ENCODE measurements at places on chromosomes 13 and 19.

DNA sequence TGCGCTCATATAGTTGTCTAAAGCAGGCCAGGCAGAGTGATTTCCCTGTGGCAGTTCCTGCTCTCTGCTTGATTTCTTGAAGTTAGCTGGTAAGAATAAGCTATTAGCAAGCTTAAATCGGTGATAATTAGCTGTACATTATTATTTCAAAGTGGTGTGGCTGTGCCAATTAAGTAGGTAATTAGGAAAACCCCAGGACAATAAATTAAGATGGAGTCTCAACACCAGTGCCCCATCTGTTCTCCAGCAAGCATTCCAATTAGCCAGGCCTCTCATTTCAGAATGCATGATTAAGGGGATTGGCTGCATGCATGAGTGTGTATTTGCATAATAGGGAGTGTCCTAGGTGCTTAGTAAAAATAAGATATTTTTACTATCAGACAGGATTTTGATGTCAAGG is 342.3 kb downstream of the GPC5 start:
- no peak for DNase-seq

GRCh38 chr13:99650410-99650809 is 149.1 kb downstream of the TM9SF2 start:
- no peak for DNase-seq

- DNase-seq: no peak
Measured at GRCh38 chr19:19336597-19336996, 16.0 kb downstream of the MAU2 start.

GRCh38 chr13:49348751-49349150 is 95.1 kb downstream of the CAB39L start:
- no peak for DNase-seq

- DNase-seq: peak; percentile 36
Measured at GRCh38 chr19:7595466-7596133, at the start of gene CAMSAP3. TSS of gene CAMSAP3 (plus strand) at chr19:7595863. CDS start at chr19:7596003, 140 bp downstream.

- DNase-seq: no peak
Measured at GRCh38 chr13:31016342-31017325, 84.2 kb downstream of the TEX26 start.

DNA sequence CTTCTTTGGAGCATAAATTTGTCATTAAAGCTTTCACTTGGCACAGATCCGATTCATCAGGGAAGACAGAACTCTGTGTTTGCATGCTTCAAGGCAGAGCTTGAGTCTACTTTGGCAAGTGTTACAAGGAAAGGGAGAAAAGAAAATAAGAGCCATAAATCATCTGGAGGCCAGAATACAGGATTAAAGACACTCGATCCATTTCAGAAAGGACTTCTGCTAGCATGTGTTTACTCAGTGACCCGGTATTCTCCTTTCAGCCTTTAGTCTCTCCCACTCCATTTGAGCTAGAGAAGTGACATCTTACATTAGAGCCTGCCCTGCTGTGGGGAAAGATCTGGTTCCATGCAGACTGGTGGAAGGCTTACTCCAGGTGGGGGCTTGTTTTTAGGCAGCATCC is 306.4 kb downstream of the KLF5 start:
- no peak for DNase-seq

GRCh38 chr13:107721125-107721869 is 494.0 kb downstream of the LIG4 start:
- DNase-seq: no peak

DNA sequence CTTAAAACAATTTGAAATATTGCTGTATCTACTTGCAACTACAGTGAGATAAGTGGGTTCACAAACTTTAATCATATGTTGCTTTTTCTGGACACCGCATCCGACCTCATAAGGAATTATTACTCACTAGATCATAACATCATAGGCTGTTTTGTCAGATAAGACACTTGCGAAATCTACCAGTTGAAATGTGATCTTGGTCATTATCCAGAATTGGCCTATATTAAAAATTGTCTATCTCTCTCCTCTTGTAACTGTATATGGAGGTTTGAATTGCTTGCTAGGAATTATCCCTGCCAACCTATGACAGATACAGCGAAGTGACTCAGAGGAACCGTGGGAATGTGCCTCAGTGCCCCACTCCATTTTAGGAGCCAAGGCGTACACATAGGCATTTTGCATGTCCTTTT is 117.0 kb upstream of the POSTN start:
- no peak for DNase-seq

DNA sequence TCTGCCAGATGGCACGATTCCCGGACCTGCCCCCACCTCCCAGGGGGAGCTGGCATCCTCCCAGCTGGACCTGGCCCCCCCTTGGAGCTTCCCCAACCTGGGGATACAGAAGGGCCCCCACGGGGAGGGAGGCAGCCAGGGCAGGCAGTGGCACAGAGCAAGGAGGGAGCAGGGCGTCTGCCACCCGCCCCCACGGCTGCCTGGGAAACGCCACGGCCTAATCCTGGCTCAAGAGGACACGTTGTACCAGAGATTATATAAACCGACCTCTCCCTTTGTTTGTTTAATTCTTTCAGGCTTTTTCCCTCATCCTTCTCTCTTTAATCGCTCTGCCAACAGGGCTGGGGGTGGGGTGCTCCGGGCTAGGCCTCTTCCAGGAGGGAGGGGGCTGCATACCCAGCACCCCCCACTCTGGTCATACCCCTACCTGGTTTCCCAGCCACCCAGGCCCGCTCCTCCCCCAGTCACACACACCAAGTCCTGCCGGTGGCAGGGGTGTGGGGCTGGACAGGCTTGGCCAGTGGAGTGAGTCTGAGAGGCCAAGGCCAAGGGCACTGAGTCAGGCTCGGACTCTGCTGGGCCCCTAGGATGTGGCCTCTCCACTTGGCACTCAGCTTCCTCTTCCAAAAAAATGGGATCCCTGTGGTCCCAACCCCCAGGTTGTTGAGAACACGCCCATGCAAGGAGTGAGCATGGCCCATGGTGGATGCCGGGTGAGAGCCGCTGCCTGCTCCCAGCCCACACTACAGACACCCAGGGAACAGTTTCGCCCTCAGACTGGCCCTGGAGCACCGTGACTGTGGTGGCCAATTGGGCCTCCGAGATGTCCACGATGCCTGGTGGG is 29.5 kb upstream of the NFIC start:
- no peak for DNase-seq

DNA sequence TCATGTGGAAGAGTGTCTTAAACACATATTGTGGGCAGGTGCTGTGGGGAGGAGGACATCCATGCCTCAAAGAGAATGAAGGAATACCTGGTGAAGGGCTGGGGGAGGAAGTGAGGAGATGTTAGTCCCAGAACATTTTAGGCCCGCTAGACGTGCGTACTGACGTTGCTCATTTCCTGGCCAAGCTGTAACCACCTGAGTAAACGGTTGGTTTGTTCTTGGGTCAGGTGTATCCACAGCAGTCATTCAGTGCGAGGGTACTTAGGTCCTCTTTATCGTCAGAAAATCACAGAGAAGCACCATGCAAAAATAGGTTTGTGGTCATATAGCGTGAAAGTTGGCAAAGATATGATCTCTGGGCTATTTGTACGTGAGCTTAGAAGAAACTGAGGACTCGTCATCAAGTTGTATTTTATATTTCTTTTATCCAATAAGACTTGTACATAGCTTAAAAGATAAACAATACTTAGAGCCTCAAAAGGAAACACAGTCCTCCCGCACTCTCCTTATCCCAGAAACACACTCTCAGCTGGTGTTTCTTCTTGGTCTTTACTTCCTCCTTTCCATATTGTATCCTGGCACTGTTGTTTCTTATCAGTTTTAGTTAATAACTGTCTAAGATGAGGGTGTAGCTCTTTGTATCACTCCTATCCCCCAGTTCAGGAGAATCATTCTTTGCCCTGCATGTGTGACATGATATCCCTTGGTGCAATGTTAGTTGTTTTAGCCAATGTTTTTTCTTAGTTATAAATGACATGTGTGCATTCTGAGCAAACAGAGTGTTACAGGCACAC is 52.0 kb downstream of the ARHGEF7 start:
- DNase-seq: no peak

DNA sequence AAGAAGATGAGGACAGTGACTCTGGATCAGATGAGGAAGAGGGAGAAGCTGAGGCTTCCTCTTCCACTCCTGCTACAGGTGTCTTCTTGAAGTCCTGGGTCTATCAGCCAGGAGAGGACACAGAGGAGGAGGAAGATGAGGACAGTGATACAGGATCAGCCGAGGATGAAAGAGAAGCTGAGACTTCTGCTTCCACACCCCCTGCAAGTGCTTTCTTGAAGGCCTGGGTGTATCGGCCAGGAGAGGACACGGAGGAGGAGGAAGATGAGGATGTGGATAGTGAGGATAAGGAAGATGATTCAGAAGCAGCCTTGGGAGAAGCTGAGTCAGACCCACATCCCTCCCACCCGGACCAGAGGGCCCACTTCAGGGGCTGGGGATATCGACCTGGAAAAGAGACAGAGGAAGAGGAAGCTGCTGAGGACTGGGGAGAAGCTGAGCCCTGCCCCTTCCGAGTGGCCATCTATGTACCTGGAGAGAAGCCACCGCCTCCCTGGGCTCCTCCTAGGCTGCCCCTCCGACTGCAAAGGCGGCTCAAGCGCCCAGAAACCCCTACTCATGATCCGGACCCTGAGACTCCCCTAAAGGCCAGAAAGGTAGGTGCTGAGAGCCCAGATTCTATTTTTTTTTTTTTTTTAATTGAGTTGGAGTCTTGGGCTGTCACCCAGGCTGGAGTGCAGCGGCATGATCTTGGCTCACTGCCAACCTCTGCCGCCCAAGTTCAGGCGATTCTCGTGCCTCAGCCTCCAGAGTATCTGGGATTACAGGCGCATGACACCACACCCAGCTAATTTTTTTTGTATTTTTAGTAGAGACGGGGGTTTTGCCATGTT is 2.3 kb downstream of the PPP1R15A start:
- DNase-seq: peak; percentile 29

- no peak for DNase-seq
Measured at GRCh38 chr19:39065928-39066327, 18.2 kb upstream of the ACP7 start.

DNA sequence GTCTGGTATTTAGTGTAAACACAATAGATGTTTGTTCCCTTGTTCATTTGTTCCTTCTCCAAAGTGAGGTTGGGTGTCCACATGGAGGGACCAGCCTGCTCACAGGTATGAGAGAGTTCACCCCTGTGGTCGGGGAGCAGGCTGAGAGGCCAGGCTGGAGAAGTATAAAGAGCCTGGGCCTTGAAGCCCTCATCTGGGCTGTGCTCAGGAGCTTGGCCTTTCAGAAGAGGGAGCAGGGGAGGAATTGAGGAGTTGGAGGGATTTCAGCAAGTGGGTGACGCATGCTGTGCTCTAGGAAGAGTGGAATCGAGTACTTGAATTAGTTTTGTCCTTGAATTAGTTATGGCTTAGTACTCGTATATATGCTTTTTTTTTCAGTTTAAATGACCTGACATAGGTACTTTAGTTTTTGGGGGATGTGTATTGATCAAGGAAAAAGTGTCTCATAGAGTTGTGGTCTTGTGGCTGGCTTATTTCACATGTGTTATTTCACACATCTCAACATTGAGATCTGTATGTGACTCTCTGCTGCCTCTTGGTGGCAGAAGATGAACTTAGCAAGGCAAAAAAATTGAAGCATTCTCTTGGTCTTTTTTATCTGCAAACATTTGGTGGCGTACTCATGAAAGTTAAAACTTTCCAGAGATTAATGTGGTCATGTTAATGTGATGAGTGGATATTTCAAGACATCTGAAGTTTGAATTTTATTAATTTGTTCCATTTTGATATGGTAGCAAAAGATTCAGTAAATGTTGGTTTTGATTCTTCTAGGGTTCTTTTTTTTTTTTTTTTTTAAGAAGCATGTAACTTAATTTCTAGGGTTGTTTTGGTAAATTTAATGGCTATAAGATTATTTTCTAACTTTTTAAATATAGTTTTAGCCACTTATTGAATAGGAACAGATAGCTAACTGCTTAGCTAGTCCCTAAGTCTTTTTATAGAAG is 54.3 kb downstream of the SLAIN1 start:
- peak; percentile 38 for DNase-seq

GRCh38 chr13:45370922-45371406 is 30.0 kb upstream of the TPT1 start:
- peak; percentile 55 for DNase-seq

DNA sequence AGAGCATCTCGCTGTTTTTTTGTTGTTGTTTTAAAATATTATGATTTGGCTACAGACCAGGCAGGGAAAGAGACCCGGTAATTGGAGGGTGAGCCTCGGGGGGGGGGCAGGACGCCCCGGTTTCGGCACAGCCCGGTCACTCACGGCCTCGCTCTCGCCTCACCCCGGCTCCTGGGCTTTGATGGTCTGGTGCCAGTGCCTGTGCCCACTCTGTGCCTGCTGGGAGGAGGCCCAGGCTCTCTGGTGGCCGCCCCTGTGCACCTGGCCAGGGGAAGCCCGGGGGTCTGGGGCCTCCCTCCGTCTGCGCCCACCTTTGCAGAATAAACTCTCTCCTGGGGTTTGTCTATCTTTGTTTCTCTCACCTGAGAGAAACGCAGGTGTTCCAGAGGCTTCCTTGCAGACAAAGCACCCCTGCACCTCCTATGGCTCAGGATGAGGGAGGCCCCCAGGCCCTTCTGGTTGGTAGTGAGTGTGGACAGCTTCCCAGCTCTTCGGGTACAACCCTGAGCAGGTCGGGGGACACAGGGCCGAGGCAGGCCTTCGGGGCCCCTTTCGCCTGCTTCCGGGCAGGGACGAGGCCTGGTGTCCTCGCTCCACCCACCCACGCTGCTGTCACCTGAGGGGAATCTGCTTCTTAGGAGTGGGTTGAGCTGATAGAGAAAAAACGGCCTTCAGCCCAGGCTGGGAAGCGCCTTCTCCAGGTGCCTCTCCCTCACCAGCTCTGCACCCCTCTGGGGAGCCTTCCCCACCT is 183.3 kb downstream of the KDM4B start:
- DNase-seq: no peak
